ENCODE measurements at places on chromosomes 7 and 10. TPM values are rescaled to one million over a fixed set of nuclear protein-coding genes. Genes with fewer than 3 reads are reported as not detected.

GRCh38 chr7:47803846-47804245 lies 144.4 kb downstream of the PKD1L1 start:
- H3K27ac ChIP-seq = no peak overlapping the region
- H3K4me3 ChIP-seq = no peak overlapping the region
- H3K36me3 ChIP-seq = no peaks in the 10 kb centered on the region
- no peak for DNase-seq
- no peaks in the 10 kb centered on the region for H3K4me1 ChIP-seq

- no peak overlapping the region for H3K4me3 ChIP-seq
- H3K27ac ChIP-seq = no peak overlapping the region
- no peaks in the 10 kb centered on the region for H3K36me3 ChIP-seq
- H3K4me1 ChIP-seq = peaks cover 2% of the 10 kb centered on the region
- H3K27me3 ChIP-seq = peaks cover 18% of the 10 kb centered on the region
Observed at GRCh38 chr10:50993771-50994251, 80.5 kb upstream of the PRKG1 start.

DNA sequence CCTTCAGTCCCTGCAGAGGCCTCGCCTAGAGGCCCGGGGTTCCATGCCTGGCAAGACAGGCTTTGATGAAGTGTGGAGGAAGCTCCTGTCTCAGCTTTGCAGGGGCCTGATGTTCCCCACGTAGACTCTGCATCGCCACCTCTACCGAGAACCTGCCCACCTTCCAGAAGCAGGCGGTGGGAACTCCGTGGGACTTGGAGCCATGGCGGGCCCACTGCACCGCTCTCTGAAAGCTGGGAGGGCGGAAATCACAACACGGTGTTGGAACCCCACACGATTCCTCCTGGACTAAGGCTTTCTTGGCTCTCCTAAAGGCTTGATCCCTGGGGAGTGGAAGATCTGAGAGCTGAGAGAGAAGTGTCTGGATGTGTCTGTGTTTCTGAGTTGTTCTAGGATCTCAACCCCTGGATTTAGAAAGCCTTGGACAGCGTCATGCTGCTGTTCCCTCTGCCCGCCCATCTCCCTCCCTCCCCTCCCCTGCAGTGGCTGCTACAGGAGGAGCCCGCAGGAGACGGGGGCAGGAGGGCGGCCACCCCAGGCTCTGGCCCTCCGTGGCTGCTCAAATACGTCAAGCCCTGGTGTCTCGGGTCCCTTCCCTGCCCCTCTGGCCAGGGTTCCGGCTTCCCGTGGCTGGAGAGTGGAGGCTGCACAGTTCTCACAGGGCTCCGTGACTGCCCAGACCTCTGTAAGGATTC lies 79.7 kb downstream of the VIPR2 start:
- H3K4me3 ChIP-seq = no peak overlapping the region
- peaks cover 5% of the 10 kb centered on the region for H3K36me3 ChIP-seq
- DNase-seq = no peak
- no peaks in the 10 kb centered on the region for H3K27me3 ChIP-seq

DNA sequence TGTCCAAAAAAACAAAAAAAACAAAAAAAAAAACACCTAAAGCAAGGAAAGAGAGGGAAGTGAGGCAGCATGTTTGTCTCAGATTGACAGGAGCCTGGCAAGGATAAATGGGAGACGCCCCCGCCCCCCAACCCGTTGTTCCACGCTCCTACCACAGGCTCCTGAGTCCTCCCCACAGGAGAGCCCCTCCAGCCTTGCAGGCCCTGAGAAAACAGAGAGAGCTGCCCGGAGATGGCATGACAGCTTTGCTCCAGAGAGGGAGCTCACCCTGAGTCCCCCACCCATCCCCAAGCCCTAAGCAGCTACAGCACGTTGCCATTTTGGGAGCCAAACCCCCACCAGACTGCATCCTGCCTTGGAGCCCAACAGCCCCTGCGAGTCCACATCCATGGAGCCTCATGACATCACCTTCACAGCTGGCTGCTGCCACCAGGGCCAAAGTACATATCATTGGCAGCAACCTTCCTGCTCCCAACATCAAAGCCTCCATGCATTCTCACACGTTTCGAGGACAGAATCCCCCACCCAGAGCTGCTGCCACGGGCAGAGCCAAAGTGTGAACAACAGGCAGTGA lies 1283.3 kb downstream of the TYW1 start:
- peaks cover 2% of the 10 kb centered on the region for H3K36me3 ChIP-seq
- H3K4me1 ChIP-seq = no peaks in the 10 kb centered on the region
- H3K4me3 ChIP-seq = no peak overlapping the region

DNA sequence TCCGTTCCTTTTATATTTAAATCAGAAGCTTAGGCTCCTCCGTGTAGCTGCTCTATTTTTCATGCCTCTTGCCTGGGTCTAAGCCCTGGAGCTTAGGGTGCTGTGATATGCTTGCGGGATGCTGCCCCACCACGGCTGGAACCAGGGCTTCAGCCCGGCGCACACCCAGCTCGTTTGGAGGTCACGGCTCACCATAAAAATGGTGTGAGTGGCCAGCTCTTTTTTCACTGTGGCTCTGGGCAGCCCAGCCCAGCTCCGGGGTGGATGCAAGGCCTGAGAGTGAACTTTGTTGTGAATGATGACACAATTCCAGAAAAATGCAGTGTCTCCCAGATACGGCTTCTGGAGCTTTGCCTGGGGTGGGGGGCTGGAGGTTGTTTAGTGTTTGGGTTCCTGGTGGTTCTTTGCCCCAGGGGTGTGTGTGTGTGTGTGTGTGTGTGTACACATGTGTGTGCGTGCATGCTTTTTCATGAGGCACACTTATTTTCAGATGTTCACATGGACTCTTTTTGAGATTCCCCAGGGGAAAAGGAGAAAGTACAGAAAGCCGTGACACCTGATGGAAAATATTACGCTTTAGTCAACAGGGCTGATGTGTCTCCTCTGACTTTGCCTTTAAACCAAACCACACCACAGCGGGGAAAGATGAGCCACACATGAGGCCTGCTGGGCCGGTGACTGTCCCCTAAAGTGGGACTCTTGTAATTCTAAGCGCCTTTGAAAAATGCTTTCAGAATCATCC lies 46.2 kb downstream of the GRK5 start:
- no peak overlapping the region for H3K27ac ChIP-seq
- no peaks in the 10 kb centered on the region for H3K36me3 ChIP-seq
- DNase-seq = no peak
- peaks cover 5% of the 10 kb centered on the region for H3K27me3 ChIP-seq

The IGFBP3 gene
- total RNA-seq = 10.0 TPM

The GPR37 gene
- 1.6 TPM for total RNA-seq

Measured in H9 (cell line).